ENCODE measurements at places on chromosomes 3 and 15.

DNA sequence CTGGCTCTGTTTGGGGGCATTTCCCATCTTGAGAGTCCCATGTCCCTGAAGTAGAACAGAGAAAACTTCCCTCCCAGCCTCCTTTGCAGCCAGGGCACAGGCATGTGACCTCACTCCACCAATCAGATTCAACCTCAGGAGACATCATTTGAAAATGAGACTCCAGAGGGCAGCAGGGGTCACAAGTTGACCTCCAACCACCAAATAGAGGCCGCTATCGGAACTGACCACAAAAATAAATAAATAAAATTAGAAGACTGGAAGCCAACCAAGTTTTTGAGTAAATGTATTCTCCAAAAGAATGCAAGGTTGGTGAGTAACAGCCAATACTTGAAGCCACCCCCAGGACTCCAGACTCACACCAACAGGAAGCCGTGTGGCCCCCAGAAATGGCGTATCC is 106.5 kb downstream of the CHSY1 start:
- DNase-seq: no peak

DNA sequence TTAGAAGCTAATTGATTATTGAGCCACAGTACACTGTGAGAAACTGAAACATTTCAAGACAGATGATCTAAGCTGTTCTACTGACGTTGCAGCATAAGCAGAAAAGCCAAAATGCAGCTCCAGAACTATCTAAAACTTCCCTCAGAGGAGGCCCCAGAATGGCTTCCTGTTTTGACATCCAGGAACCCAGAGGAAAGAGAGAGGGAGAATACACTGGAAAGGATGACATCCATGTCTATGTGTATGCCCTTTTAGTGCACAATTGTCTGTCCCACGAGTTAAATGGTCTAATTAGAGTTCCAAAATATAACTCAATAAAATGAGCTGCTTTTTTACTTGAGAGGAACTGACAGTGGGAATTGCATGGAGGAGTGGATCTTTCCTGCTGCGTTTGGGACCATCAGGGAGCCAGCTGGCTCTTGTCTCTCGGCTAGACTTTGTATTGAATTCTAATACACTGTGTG is 688.1 kb downstream of the ZNF385D start:
- DNase-seq: no peak

GRCh38 chr3:84742915-84743425 is 215.8 kb upstream of the CADM2 start:
- no peak for DNase-seq

DNA sequence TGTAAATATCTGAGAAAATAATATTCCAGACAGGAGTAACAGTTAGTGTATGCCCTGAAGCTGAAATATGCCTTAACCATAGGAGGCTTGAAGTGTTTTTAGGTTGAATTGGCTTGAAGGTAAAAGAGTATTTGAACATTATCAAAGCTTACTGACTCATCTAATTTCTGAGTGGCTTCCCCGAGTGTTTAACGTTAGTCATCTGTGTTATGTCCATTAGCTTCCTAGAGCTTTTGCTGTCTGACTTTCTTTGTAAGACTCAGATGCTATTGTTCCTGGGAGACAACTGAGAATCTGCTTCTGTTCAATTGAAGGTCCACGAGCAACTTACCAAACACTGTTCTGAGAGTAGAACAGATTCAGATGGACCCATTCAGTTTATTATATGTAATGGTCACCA is 656.8 kb upstream of the NECTIN3 start:
- peak; percentile 44 for DNase-seq

DNA sequence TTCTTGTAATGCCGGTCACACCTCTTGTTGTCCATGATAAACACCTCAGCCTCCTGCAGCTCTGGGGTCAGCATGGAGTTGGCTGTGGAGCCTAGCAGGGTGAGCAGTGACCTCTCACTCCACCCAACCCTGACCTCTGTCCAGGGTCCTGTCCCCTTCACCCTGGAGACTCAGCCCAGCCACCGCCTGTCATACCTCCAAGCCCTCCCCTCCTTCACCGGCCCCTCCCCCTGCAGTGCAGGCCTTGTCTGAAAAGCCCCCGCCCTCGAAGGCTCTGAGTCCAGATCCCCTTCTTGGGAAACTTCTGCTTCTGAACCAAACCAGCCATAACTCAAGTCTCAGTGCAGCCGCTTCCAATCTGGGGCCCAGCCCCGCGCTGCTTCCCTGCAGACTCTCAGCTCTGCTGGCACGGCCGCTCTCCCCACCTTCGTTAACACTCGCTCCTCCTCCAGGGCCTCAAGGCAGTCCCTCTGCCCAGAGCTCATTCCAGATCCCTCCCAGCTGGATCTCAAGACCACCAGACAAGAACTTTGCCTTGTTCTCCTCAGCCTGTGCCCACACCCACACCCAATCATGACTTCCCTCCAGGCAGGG is 25.4 kb upstream of the PRSS50 start:
- no peak for DNase-seq

GRCh38 chr15:51816611-51817010 is 12.8 kb upstream of the TMOD3 start:
- DNase-seq: peak; percentile 8

DNA sequence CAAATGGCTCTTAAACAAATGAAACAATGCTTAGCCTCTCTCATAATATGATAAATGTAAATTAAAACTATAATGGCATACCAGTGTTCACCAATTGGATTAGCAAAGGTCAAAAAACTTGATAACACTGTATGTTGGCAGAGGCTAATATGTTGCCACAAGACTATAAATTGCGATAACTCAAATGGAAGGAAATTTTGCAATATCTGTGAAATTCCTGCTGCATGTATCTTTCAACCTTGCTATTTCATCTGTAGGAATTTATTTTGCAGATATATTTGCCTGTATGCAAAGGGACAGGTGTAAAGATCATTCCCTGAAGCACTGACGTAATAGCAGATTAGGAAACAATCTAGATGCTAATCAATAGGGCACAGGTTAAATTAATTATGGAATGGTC is 191.4 kb upstream of the EIF1B start:
- DNase-seq: no peak

DNA sequence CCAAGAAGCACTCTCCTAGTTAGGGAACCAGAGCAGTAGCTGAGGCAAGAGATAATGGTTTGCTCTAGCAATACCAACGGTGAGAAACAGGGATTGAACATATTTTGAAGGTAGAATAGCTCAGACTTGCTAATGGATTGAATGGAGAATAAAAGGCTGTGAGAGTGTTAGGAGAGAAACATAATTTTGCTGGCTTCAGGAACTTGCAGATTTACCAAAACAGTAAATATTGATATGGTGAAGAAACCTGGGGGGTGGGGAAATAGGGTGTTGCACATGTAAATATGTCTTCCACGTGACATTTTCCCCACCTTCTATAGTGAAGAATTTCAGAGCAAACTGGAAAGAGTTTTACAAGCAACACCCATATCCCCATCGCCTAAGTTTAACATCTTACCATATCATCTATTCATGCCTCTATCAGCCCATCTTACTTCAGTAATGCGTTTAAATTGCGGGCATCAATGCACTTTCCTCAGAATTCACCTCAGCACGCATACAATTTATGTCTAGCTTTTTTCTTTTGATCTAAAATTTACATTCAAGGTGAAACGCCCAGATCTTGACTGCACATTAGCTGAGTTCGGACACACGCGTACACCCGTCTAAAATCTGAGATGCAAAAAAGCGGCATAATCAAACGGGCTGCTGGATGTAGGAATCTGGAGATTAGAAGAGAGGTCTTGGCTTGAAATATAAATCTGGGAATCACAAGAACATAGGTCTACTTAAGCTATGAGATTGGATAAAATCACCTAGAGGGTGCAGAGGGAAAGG is 891 bp upstream of the NR1D2 start:
- no peak for DNase-seq

- DNase-seq: peak; percentile 75
These were observed 61.0 kb downstream of the PGPEP1L start for GRCh38 chr15:98946301-98947255.

GRCh38 chr15:56469483-56469882 is 4.5 kb upstream of the MNS1 start:
- no peak for DNase-seq

- DNase-seq: no peak
These were observed 58.9 kb downstream of the SLMAP start for GRCh38 chr3:57815036-57815435.

GRCh38 chr15:32870240-32871033 is 152.6 kb downstream of the GREM1 start:
- DNase-seq: peak; percentile 98
